ENCODE measurements at places on chromosomes 2 and 18.

GRCh38 chr18:13398631-13399030, 180.1 kb downstream of the LDLRAD4 start:
- DNase-seq: no peak

DNA sequence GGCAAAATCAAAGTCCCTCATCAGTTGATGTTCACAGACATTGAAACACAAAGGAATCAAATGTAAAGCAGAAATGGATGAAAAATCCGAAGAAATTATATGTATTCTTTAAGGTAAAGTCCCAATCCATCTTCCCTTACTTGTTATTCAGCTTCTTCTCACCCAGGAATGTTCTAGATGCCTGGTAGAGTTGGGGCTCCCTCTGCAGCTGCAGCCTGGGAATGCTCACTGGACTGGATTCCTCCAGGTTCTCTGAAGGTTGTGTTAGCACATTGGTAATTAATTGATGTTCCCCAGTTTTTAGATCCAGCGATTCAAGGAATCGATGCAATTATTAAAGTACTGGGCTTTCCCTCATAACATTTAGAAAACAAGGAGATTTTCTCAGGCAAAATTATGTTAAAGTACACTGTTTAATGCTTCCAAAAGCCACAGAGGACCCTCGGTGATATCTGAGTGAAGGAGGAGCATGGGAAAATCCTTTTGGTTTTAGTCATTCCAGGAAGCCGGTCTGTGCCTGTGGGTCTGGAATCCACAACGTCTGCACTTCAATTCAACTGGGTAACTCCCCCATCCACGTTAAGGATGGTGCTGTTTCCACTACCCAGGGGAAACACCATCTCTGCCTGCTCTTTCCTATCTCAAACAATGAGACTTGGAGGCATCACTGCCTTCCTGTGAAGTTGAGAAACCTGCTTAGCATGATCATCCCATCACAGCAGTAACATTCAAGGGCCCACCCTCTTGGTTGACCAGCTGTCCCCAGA, 22.0 kb downstream of the NTSR2 start:
- DNase-seq: no peak

GRCh38 chr2:230156782-230157699, 62.7 kb downstream of the SP110 start:
- DNase-seq: no peak

DNA sequence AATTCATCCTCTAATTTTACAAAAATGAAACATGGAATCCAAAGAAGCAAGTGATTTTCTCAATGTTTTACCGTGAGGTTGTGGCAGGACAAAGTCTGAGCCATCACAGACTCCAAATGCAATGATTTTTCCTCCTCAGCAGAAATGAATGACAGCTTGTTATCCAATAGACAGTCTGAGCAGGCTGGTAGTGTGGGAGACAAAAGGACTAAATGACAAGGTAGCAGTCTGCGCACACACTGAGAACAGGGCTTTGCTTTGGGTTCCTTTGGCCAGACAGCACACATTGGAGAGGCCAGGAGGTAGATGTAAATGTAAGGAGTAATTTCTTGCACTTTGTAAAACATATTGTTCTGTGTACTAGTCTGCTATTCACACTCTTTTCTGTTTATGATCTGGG, 50.3 kb upstream of the RGPD4 start:
- DNase-seq: no peak
